ENCODE measurements at places on chromosomes 16 and 17.

- no peak for DNase-seq
Observed at GRCh38 chr17:41750862-41751261, 16.4 kb upstream of the HAP1 start.

DNA sequence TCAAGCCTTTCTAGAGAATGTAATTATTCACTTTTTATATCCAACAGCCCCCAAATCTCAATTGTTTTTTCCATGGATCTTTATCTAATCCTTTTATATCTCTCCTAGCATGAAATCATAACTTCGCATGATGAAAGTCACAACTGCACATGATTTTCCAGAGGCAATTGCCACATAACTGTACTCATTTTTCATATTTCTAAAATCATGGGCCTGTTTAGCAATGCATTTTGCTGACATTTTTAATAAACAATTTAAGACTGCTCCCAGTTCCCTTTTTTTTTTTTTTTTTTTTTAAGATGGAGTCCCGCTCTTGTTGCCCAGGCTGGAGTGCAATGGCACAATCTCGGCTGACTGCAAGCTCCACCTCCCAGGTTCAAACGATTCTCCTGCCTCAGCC, 83.5 kb downstream of the VMP1 start:
- DNase-seq, result no peak

DNA sequence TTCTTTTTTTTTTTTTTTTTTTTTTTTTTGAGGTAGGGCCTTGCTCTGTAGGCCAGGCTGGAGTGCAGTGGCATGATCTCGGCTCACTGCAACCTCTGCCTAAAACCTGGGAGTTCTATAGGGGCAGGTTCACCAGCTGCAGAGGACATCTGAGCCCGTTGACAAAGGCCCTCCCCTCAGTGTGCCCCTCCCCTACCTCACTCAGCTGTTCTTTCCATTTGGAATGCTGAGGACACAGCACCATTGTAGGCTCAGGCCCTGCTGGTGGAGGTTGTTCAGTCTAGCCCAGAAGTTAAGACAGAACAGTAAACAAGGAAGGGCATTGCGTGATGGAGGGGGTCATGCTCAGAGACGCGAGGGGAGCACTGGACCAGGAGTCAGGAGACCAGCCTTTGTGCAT, 21.8 kb upstream of the KIF19 start:
- DNase-seq, result no peak

GRCh38 chr16:49539758-49540157, 166.2 kb downstream of the C16orf78 start:
- no peak for DNase-seq

GRCh38 chr16:4813251-4814003, 11.0 kb upstream of the ROGDI start:
- DNase-seq, result no peak

DNA sequence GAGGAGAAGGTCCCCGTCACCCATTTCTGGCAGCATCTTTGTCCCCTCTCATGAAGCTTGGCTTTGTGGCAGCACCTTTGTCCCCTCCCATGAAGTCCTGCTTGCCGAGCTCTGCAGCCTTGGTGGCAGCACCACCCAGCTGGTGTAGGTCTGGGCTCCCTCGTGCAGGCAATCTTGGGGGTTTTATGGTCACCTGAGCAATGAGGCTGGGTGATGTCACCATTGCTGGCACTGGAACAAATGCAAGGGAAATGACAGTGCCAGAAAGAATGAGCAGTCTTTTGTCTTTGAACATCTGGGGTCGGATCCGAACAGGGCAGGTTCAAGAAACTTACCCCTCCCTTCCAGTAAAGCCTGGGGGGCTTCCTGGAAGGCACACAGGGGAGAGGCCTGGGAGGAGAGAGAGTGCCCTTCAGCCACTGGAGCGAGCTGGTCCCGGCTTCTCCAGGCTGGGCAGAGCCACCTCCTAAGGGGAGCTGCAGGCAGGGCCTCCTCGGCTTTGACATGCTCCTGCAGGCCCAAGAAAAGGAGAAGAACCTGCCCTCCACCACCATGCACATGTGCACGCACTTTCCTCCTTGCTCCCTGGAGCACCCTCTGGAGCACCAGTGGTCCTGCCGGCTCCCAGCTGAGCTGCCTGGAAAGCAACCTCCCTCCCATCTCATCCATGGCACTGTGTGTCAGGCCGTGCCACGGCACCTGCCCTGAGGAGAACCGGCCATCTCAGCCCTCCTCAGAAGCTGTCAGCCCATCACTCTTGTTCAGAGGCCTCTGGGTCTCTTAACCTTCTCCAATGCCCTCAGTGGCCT, 16.0 kb downstream of the BTBD17 start:
- no peak for DNase-seq

GRCh38 chr17:47993964-47994363, 23.1 kb downstream of the CDK5RAP3 start:
- DNase-seq, result no peak

DNA sequence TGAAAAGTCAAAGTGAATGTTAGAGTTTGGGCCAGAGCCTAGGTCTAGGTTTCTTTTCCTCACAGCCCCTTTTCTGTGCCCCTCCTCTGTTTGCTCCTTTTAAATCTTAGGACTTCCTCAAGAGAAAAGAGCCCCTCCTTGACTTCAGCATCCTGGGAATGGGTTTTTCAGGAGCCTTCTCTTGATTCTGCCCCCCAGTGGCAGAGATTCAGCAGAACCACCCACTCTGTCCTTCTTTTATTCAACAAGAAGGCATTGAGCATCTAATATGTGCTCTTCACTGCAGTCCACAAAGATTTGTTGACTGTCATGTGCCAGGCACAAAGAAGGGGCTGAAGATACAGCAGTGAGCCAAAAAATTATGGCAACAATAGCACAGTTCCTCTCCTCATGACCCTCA, 270.8 kb upstream of the CDH5 start:
- no peak for DNase-seq

GRCh38 chr17:47095268-47095667, 93.8 kb downstream of the CDC27 start:
- DNase-seq, result no peak

DNA sequence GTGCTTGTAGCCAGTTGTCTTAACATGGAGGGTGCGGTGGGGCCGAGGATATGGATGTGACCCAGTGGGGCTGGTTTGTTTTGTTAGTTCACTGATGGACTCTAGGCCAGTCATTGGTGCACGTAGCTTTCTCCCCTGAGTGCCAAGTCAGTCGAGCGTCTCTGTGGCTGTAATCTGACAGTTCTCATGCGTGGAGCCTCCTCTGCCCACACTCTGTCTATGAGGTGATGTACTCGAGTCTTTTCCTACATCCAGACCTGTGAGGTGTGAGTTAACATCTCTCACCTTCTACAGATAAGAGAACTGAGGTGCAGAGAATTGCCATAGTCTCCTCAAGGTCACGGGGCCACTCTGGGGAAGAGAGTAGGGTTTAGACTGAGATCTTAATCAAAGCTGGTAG, 90.2 kb downstream of the MARCHF10 start:
- DNase-seq, result no peak

DNA sequence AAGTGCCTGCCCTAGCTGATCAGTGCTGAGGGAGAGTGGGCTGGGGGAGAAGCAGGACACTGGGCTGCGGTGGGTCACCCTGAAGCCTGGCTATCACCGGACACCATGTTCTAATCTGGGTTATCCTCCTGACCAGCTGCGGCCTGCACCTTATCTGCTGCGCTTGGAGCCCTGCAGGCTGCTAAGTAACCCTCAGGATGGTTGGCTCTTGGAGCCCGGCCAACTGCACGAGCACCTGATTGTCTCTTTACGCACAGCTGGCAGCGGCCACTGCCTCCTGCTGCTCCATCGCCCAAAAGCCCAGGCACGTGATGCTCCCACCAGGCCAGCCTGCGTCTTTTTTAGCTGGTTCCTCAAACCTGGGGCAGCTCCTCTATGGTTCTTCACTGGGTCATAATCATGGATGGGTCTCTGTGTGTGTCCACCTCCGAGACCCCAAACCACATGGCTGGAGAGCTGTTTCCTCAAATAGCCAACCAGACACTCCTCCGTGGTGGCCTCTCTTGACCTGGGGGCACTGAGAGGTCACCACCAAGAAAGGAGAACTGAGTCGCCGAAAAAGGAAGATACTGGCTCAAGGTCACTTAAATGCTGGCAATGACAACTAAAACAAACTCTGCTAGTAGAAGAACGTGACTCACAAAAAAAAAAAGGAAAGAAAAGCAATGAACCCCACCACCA, 21.7 kb downstream of the SPHK1 start:
- no peak for DNase-seq

DNA sequence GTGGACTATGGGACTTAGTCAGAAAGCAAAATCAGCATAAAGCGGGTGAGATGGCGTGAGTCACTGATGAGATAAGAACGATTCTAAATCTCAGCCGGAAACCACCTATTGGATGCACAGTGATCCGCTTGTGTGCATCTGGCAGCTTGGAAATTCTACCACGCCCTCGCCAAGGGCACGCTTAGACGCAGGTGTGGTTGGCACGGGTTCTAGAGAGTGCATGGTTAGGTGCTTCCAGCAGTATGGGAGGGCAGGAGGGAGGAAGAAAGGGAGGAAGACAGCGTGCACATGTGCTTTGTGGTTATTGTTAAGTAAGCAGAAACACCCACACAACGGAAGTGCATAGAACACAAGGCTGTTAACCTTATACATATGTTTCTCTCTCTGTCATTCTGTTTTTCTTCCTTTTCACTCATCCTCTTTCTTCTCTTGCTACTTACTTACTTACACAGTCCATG, 374.0 kb upstream of the ASIC2 start:
- DNase-seq, result no peak

- DNase-seq, result no peak
Observed at GRCh38 chr17:9763643-9764042, 27.7 kb downstream of the DHRS7C start.

- no peak for DNase-seq
Observed at GRCh38 chr17:49457564-49458535, 37.2 kb upstream of the NGFR start.

DNA sequence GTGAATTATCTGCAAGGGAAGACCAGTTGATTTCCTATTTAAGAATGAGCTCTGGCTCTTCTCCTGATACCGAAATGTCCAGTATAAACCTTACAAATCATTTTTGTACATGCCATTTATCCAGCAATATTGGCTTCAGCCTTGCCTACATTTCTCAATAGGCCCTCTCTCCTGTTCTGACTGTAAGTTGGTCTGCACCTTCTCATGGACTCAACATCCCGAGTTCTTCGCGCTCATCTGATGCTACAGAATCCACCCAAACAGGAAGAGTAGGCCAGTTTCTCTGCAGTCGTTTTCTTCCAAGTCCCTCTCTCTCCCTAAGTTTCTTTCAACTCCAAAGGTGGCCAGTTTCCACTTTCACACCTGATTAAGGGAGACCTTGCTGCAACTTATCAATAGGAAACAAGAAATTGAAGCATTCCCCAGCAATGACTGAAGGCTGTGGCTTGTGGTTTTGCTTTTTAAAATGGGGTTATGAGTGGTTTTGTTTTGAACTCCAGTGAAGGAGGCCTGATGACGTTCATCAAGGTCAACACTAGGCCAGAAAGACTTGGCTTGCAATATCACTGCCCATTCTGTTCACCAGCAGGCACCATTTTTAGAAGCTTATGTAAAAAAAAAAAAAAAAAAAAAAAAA, 383.0 kb downstream of the MAF start:
- DNase-seq, result no peak

DNA sequence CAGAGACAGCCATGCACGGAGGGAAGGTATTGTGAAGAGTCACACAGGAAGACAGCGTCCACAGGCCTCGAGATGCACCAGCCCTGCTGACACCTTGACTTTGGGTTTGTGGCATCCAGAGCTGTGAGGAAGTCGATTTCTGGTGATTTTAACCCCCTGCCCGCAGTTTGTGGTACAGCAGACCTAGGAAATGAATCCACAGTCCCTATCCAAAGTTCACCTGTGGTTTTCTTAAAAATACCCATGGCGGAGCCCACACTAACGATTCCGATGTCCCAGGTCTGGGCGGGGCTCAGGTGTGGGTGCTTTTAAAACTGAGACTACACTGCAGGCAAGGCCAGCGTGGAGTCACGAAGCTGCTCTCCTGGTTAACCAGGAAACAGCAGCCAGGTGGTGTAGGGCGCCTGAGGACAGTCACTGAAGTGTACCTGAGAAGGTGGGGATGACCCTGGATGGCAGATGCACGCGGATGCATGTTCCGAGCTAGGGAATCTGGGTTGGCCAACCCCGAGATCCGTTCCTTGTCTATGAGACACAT, 14.4 kb upstream of the MEAK7 start:
- peak; percentile 36 for DNase-seq
